ENCODE measurements at places on chromosomes 11 and 22. TPM values are rescaled to one million over a fixed set of nuclear protein-coding genes. Genes with fewer than 3 reads are reported as not detected.

Gene SLC25A45
- 5.3 TPM for total RNA-seq

Gene MAML2
- 20.7 TPM for total RNA-seq

DNA sequence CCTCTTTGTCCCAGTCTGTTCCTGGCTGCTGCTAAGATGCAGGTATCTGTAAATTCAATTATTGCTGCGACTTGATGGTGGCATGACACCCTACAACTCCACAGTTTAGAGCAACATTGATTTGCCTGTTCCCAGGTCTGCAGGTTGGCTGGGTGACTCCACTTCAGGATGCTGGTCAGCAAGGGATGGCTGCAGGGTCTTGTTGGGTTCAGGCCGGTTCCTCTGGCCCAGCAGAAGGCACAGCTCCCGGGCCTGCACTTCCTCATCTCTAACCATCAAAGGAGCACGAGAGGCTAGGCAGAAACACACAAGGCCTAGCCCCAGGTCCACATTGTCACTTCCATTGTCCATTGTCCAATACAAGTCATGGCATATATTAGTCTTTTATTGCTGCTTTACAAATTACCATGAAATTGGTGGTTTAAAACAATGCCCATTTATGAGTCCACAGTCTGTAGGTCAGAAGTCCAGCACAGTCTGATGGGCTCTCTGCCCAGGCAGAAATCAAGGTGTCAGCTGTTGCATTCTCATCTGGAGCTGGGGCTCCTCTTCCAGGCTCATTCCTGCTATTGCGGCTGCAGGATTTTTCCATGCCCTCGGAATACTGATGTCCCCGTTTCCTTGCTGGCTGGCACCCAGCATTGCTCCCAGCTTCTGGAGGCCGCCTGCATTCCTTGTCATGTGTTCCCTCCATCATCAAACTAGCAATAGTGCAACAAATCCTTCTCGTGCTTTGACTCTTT lies 96.6 kb upstream of the LMO1 start:
- H3K36me3 ChIP-seq: no peaks in the 10 kb centered on the region
- H3K27ac ChIP-seq: no peak overlapping the region
- no peak overlapping the region for H3K4me3 ChIP-seq
- DNase-seq: peak; percentile 20
- peaks cover 6% of the 10 kb centered on the region for H3K4me1 ChIP-seq
- no peaks in the 10 kb centered on the region for H3K27me3 ChIP-seq

Gene KRTAP5-11
- total RNA-seq: not detected

All from sigmoid colon (tissue), 7 donors.